T1000 (cell line): ENCODE measurements at places on chromosomes 4 and X.

DNA sequence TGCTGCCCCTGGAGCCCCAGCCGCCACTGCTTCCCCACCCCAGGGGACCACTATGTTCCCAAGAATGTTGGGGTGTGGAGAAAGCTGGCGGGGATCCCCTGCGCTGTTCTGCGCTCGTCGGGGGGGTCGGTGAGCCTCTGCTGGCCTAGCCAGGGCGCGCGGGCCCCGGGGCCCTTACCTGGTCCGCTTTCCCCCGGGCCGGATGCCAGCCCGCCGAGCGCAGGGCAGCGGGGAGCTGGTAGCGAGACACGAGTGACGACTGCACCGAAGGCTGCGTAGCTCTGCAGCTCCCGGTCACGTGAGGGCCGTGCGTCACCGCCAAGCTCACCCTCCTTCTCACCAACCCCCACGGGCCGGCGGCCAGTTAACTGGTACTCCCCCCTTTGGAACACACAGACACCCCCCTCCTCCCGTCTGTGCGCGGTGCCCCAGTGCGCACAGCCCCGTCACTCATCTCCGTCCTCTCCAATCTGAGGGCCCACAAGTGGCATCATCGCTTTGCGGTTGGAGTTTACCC lies at the start of gene BEX1:
BEX1 (minus strand) TSS at position 254 of the 517 bp plus-strand sequence. CDS start 897 bp downstream, outside the sequence.
- DNase-seq = peak; percentile 4

- no peak for DNase-seq
Measured at GRCh38 chr4:139682309-139682708, 16.7 kb downstream of the MGST2 start.

DNA sequence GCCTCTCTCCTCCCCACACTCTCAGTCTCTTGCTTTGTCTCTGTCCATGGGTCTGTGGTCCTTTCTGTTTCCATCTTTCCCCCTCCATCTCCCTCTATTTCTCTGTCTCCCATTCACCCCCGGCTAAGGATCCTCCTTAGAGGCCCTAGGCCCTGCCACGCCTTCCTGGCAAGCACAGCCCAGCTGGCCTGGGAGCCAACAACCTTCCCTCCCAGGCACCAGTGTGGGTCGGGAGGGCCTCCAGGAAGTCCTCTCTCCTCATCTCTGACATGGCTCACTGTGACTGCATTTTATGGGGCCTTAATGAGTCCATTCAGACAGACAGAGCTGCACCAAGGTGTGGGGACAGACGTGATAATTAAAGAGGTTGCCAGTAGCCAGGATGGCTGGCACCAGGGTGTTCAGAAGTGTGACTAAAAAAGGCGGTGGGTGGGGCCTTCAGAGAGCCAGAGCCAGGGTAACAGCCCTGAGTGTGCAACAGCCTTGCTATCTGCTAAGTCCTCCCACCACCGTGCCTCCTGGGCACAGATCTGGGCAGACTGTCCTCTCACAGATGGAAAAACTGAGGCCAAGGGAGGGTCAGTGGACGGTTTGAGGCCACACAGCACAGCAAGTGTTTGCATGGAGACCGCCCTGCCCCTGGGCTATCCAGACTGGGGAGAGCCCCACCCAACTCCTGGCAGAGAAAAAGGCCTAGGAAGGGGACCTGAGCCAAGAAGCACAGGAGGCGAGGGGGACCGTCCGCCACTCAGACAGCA lies 31.5 kb downstream of the BLOC1S4 start:
- DNase-seq = no peak

- DNase-seq = no peak
Measured at GRCh38 chrX:42602136-42602535, 175.8 kb downstream of the PPP1R2C start.

GRCh38 chr4:38889143-38889542 lies 21.5 kb downstream of the FAM114A1 start:
- DNase-seq = no peak

GRCh38 chrX:66408507-66408906 lies 230.4 kb downstream of the EDA2R start:
- DNase-seq = no peak

DNA sequence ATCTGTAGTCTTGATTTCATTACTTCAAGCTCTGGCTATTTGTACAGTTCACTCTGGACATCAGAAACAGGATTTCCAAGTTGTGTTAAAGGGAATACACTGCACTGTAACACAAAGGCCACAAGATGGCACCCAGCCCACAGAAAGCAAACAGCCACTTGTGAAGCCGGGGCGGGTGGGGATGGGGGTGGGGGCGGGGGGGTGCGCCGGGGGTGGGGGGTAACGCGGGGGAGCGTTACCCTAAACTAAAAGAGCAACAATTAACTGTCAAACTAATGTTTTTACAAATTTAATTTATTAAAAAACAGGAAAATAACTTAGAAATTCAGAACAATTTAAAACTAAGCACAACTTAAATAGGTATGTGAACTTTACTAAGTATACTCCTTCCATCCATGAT lies 27.3 kb downstream of the PRDX4 start:
- DNase-seq = no peak

- DNase-seq = no peak
Measured at GRCh38 chr4:45275862-45276261, 549.5 kb upstream of the GNPDA2 start.

DNA sequence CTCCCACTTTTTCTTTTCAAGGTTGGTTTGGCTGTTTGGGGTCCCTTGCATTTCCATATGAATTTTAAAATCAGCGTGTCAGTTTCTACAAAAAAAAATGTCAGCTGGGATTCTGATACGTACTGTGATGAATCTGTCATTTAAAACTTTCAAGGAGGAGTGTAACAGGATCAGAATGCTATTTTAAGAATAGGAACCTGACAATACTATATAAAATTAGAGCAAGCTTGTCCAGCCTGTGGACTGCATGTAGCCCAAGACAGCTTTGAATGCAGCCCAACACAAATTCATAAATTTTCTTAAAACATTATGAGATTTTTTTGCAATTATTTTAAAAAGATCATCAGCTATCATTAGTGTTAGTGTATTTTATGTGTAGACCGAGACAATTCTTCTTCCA lies 56.5 kb downstream of the TMEM164 start:
- no peak for DNase-seq

DNA sequence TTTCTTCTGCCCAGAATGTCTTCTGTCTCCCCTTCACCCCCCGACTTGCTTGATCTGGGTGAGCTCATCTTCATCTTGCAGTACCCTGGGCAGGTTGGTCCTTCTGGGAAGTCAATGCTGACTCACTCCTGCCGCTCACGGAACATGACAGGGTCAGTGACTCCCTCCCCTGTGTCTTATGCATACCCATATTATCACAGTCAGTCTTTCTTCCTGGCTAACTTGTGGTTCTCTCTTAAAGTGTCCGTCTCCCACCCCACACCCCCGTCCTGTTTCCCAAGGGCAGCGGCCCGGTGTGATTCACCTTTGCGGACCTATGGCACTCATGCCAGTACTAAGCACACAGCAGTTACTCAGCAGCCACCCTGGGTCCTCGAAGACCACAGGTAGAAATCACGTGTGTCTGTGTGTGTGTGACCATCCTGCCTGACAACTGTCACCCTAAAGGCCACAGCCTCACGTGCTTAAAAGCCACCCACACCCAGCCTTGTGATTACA lies 17.7 kb downstream of the IQSEC2 start:
- peak; percentile 67 for DNase-seq

DNA sequence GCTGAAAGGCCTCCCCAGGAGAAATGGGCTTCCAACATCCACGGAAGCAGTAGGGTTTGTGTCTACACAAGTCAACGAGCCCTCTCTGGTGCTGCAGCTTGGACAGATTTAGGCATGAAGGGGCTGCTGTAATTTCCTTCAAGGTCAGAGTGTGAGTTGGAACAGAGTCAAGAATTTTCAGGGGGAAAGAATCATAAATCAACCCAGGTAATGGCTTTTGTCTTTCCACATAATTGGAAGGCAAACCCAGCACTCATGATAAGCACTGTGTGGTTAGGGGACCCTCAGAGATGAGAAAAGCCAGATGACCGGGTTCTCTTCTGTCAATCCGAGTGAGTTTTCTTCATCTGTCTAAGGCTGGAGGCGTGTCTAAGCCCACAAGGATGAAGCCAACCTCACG lies 78.6 kb upstream of the MXRA5 start:
- DNase-seq = no peak

GRCh38 chr4:158461336-158461735 lies 60.3 kb upstream of the RXFP1 start:
- DNase-seq = no peak

DNA sequence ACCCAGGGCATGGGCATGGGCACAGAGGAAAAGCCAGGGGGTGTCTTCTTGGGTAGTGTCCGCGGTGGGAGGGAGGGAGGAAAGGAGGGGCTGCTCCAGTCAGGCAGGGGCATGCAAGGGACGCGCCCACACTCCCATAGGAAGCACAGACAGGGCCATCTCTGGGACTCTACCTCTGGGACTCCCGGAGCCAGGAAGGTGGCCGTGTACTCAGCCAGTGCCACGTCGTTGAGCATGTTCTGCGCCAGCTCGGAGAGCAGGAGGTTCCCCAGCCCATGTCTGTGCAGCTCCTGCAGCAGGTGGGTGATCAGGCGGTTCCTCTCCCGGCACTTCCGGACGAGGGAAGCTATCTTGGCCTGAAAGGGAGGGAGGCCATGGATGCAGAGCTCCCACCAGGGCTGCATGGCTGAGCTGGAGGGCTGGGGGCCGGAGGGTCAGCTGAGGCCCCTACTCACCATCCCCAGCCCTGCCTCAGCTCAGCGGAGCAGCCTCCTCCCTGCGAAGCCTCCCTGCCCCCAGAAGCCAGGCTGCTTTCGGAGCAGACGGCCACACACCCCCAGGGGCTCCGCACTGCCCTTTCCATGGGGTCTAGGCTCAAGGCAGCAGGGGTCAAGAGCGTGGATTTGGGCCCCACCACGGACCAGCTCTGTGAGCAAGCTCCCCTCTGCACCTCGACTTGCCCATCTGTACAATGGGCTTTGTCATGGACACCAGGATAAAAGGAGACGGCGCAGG lies 44.6 kb downstream of the C4orf50 start:
- DNase-seq = no peak

GRCh38 chr4:145939441-145939750 lies 773 bp upstream of the ZNF827 start:
- DNase-seq = no peak

GRCh38 chr4:74950200-74950599 lies 17.3 kb downstream of the PARM1 start:
- no peak for DNase-seq

GRCh38 chrX:136395271-136395670 lies 92.5 kb upstream of the BRS3 start:
- no peak for DNase-seq

DNA sequence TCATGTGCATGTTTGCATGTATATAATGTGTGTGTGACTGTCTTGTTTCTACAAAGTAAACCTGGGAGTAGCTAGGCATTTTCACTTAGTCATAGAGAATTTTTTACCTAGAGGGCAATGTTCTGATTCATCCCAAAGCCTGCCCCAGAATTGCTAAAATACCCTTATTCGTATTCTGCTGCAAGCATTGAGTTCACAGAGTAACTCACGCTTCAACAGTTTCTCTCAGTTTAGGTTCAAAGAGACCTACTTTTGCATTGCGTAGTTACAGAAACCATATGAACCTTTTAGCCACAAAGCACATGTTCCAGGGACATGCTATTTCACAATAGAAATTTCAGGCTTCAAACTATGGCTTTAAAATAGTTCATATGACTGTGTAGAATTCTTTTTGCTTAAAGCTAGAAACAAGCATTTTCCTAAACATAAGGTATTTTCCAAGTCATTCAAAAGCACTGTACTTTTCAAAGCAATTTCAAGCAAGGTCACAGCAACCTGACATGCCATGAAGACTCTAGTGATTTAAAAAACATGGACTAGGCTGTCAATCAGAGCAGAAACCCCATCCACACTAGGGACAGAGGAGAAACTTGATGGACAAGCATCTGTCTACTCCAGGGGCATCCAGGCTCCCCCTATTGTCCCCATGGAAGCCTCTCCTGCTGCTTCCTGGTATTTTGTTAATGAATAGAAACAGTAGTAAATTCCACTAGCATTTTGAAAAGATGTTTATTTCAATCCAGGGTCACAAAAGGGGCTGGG lies 81.5 kb upstream of the MAPK10 start:
- DNase-seq = no peak

GRCh38 chr4:115945026-115945425 lies 831.6 kb upstream of the NDST4 start:
- no peak for DNase-seq

GRCh38 chr4:74219240-74219639 lies 61.3 kb downstream of the MTHFD2L start:
- DNase-seq = no peak

DNA sequence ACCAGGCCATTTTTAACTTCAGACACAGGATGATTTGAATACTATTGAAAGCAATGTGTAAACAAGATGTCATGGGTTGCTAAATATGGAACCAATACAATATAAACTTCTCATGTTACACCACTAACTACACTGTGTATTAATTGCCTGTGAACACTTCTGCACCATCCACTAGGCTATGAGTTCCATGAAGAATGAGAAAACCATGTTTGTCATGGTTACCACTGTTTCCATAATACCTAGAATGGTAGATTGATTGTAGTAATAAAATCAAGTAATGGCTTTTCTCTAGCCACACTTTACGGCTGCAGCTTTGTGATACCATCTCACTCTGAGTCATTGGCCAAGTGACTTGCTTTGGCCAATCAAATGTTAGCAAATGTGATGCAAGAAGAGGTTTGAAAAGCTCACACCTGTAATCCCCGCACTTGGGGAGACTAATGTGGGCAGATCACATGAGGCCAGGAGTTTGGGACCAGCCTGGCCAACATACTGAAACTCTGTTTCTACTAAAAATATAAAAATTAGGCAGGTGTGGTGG lies 19.9 kb upstream of the CYBB start:
- DNase-seq = no peak

DNA sequence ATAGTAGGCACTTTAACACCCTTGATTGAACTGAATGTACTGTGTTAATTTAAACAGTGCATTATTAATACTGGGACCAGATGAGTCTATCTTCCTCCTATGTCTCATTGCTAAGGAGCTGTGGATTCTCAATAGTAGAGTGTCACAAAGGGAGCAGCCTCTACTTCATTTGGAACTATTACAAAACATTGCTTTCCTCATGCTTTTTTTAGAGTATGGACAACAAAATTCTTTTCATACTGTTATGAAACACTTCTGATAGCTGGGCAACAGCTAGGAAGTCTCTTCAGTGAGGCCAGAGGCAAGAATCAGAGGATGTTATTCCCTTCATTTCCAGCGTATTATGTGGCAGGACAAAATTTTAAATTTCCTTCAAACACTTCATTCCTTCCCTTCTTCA lies 160.8 kb downstream of the FBXO8 start:
- DNase-seq = no peak
